ENCODE measurements at places on chromosomes 5 and 9.

- H3K4me1 ChIP-seq = peaks cover 84% of the 10 kb centered on the region
- no peaks in the 10 kb centered on the region for H3K27me3 ChIP-seq
- no peak for DNase-seq
- peak overlapping the region; percentile 96 for H3K27ac ChIP-seq
- H3K36me3 ChIP-seq = peaks cover 29% of the 10 kb centered on the region
Measured at GRCh38 chr5:132455614-132456115, 34.9 kb downstream of the IRF1 start.

GRCh38 chr9:95413793-95414192 is 96.3 kb upstream of the FANCC start:
- no peaks in the 10 kb centered on the region for H3K36me3 ChIP-seq
- no peak overlapping the region for H3K4me3 ChIP-seq
- H3K27ac ChIP-seq = no peak overlapping the region
- peaks cover 4% of the 10 kb centered on the region for H3K4me1 ChIP-seq
- no peak for DNase-seq

- no peak overlapping the region for H3K4me3 ChIP-seq
- DNase-seq = no peak
- no peak overlapping the region for H3K27ac ChIP-seq
- H3K36me3 ChIP-seq = no peaks in the 10 kb centered on the region
- H3K4me1 ChIP-seq = peaks cover 12% of the 10 kb centered on the region
Measured at GRCh38 chr5:126355940-126356339, 67.3 kb upstream of the GRAMD2B start.

DNA sequence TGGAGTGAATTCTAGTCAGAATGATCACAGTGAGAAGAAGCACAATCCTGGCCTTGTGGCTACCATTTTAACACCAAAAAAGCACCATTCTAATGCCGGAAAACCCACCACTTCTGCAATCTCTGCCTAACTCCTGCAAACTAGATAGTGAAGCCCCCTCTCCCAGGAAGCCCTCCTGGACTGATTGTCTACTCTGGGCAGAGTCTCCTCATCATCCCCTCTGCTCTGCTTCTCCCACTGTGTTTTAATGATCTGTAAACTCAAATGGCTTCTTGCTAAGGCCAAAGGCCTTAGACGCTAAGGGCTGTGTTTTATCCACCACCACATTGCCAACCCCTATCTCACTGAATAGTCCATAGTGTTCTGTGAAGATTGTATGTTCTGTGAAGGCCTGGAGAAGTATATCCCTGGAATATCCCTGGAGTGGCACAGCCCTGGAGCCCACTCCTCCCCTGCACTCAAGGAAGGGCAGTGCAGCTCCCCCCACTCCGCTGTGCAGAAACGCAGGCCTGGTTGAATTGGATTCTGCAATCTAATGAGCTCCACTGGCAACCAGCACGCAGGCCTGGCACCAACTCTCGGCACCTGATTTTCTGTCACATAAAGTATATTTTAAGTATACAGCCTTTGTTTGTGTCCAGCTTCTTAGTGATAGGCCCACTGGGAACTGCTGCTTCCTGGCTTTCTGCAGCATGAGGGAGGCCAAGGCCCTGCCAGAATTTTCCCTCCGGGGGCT is 126.3 kb downstream of the ATPSCKMT start:
- no peaks in the 10 kb centered on the region for H3K36me3 ChIP-seq
- no peak overlapping the region for H3K4me3 ChIP-seq
- no peak for DNase-seq
- H3K27ac ChIP-seq = no peak overlapping the region
- H3K4me1 ChIP-seq = no peaks in the 10 kb centered on the region
- H3K27me3 ChIP-seq = no peaks in the 10 kb centered on the region

DNA sequence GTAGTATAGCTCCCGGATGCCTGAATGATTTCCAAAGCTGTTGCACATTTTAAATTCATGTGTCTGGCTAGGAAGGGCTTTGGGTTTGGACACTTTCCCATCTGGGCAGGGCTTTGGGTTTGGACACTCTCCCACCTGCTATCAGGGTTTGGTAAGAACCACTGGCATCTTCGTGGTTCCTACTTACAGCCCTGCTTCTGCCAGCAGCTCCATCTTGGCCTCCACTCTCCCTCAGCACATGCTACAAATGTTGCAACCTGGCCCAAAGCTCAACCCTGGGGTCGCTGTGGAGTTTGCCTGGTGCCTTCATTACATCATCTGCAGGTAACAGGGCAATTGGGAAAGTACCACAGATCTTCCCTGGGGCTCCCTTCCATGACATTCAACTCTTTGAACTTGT is 3.5 kb downstream of the TMCO6 start:
- H3K27me3 ChIP-seq = no peaks in the 10 kb centered on the region
- peaks cover 47% of the 10 kb centered on the region for H3K36me3 ChIP-seq
- DNase-seq = no peak
- peak overlapping the region; percentile 27 for H3K27ac ChIP-seq
- H3K4me1 ChIP-seq = peaks cover 39% of the 10 kb centered on the region
- H3K4me3 ChIP-seq = no peak overlapping the region

DNA sequence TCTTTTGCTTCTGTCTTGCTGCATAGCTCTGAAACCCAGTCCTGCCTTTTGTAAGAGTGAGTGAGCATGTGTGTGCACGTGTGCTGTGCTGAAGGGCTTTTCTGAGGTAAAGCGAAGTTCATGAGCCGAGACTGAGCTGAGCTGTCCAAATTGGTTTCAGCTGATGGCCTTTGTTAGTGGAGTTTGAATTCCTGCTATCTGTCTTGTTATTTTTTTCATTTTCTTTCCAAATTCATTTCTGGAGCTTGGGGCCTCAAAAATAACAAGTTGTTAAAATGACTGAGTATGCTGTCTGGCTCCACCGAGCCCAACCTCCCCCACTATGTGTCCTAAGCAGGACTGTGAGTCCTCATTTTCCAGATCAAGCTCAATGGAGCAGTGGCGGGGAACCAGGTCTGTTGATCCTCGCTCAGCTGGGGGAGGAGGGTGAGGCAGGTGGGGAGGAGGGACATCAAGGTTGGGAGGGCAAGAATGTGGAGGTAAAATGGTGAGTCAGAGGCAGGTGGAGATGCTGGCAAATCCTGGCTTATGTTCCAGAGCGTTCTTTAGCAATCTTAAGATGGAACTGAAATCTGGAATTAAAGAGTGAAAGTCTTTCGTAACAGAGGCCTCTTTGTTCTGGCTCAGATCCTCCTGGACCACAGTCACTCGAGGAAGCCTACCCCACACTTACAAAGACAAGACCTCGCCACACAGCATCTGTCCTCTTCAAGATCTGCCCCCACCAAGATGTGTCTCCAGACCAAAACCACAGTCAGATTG is 63.9 kb downstream of the SREK1 start:
- H3K36me3 ChIP-seq = peaks cover 3% of the 10 kb centered on the region
- H3K27me3 ChIP-seq = no peaks in the 10 kb centered on the region
- DNase-seq = no peak
- H3K27ac ChIP-seq = no peak overlapping the region

DNA sequence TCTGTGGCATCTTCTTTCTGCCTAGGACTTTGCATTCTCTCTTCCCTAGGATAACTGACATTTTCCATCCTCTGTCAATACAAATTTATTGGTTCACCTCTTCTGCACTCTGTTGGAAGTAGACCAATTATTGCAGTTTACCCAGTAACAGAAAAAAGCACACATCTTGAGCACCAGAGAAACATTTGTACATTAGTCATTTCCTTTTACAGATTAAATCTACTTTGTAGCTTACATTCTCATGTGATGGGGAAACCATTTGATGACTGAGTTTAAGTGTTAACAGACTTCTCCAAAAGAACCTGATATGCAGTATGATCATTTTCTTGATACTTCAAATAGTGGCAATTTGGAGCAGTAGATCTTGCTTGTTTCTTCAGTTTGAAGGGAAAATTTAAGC is 1098.8 kb downstream of the DTWD2 start:
- no peaks in the 10 kb centered on the region for H3K36me3 ChIP-seq
- H3K27me3 ChIP-seq = no peaks in the 10 kb centered on the region
- no peak overlapping the region for H3K27ac ChIP-seq
- no peak for DNase-seq
- H3K4me1 ChIP-seq = peaks cover 2% of the 10 kb centered on the region
- no peak overlapping the region for H3K4me3 ChIP-seq

GRCh38 chr9:75109210-75109839 is 21.0 kb downstream of the OSTF1 start:
- peaks cover 73% of the 10 kb centered on the region for H3K4me1 ChIP-seq
- DNase-seq = no peak
- peaks cover 7% of the 10 kb centered on the region for H3K36me3 ChIP-seq

- H3K36me3 ChIP-seq = no peaks in the 10 kb centered on the region
- H3K27me3 ChIP-seq = no peaks in the 10 kb centered on the region
- H3K4me3 ChIP-seq = no peak overlapping the region
- H3K27ac ChIP-seq = no peak overlapping the region
- DNase-seq = no peak
Measured at GRCh38 chr5:149737355-149737754, 7.2 kb downstream of the PPARGC1B start.

DNA sequence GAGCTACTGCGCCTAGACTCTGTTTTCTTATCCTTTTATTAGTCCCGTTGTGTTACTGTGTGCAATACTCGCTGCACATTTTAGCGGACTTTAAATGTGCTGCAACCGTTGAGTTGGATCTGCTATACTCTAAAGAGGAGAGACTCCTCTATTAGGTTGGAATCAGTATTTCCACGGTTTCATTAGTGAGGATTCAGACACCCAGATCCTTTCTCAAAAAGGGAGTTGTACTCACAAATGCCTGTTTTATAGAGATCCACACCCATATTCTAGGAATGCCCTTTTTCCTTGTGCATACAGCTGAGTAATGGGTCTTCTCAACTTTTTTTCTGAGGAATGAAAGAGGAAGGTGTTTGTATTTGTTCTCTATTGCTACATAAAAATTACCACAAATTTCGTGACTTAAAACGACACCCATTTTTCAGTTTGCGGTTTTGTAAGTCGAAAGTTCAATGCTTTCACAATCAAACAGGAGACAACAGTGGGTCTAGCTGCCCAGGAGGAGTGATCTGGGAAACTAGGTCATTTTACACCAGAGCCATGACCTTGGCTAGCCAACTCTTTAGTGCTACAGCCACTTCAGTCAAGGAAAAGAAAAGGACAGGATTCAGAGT is 52.8 kb upstream of the SLC44A1 start:
- no peaks in the 10 kb centered on the region for H3K4me1 ChIP-seq
- H3K27ac ChIP-seq = no peak overlapping the region
- H3K4me3 ChIP-seq = no peak overlapping the region
- peaks cover 14% of the 10 kb centered on the region for H3K27me3 ChIP-seq

- peaks cover 27% of the 10 kb centered on the region for H3K4me1 ChIP-seq
- H3K36me3 ChIP-seq = peaks cover 30% of the 10 kb centered on the region
- H3K27ac ChIP-seq = no peak overlapping the region
- DNase-seq = no peak
Measured at GRCh38 chr9:128374221-128374675, 3.1 kb downstream of the URM1 start.

GRCh38 chr5:88388476-88389337 is 120.1 kb upstream of the TMEM161B start:
- no peaks in the 10 kb centered on the region for H3K4me1 ChIP-seq
- no peak overlapping the region for H3K27ac ChIP-seq
- H3K36me3 ChIP-seq = no peaks in the 10 kb centered on the region
- H3K4me3 ChIP-seq = no peak overlapping the region
- DNase-seq = no peak
- H3K27me3 ChIP-seq = peaks cover 17% of the 10 kb centered on the region

GRCh38 chr9:14924230-14925219 is 14.3 kb upstream of the FREM1 start:
- no peak overlapping the region for H3K4me3 ChIP-seq
- no peak overlapping the region for H3K27ac ChIP-seq
- H3K36me3 ChIP-seq = no peaks in the 10 kb centered on the region
- no peak for DNase-seq

- no peak overlapping the region for H3K4me3 ChIP-seq
- no peaks in the 10 kb centered on the region for H3K4me1 ChIP-seq
- no peak for DNase-seq
- peaks cover 2% of the 10 kb centered on the region for H3K27me3 ChIP-seq
- H3K36me3 ChIP-seq = no peaks in the 10 kb centered on the region
Measured at GRCh38 chr9:124626276-124626675, 119.1 kb upstream of the NR5A1 start.

- H3K4me3 ChIP-seq = no peak overlapping the region
- no peaks in the 10 kb centered on the region for H3K4me1 ChIP-seq
- no peak for DNase-seq
- peaks cover 5% of the 10 kb centered on the region for H3K27me3 ChIP-seq
- no peak overlapping the region for H3K27ac ChIP-seq
Measured at GRCh38 chr5:82991059-82991458, 86.1 kb downstream of the TMEM167A start.

DNA sequence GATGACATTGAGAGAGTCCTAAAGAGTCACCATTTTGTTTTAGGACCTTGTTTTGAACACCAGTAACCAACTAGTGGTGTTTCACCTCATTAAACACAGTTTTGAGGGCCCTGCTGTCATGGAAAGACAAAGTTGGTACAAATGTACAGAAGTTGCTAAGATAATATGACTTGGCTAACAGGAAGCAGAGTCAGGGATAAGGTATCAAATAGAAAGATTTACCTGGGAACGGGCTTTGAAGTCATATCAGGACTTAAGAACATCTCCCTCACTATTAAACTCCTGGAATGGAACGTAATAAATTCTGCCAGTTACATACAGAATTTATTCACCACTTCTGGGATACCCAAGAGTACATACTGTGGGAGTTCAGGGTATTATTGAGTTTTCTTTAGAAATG is 115.6 kb downstream of the SNCAIP start:
- H3K4me1 ChIP-seq = no peaks in the 10 kb centered on the region
- no peak overlapping the region for H3K27ac ChIP-seq
- no peak overlapping the region for H3K4me3 ChIP-seq
- H3K36me3 ChIP-seq = no peaks in the 10 kb centered on the region

- no peaks in the 10 kb centered on the region for H3K36me3 ChIP-seq
- H3K27me3 ChIP-seq = peaks cover 15% of the 10 kb centered on the region
- H3K4me3 ChIP-seq = no peak overlapping the region
- no peak for DNase-seq
Measured at GRCh38 chr5:180596115-180596667, 4.9 kb upstream of the SCGB3A1 start.
